ENCODE measurements at places on chromosomes 11 and 22. TPM values are rescaled to one million over a fixed set of nuclear protein-coding genes. Genes with fewer than 3 reads are reported as not detected.

The C22orf23 gene
- total RNA-seq, result 0.14 TPM

The CAPN5 gene
- 0.88 TPM for total RNA-seq

- DNase-seq, result no peak
These were observed 15.3 kb downstream of the CSTPP1 start for GRCh38 chr11:46951864-46952263.

GRCh38 chr11:44364596-44364995, 54.7 kb upstream of the ALX4 start:
- DNase-seq, result no peak

Data from activated CD4-positive, alpha-beta memory T cell treated with anti-CD3 and anti-CD28 coated beads for 36 hours (primary cell).